ENCODE measurements at places on chromosomes 1 and 21.

DNA sequence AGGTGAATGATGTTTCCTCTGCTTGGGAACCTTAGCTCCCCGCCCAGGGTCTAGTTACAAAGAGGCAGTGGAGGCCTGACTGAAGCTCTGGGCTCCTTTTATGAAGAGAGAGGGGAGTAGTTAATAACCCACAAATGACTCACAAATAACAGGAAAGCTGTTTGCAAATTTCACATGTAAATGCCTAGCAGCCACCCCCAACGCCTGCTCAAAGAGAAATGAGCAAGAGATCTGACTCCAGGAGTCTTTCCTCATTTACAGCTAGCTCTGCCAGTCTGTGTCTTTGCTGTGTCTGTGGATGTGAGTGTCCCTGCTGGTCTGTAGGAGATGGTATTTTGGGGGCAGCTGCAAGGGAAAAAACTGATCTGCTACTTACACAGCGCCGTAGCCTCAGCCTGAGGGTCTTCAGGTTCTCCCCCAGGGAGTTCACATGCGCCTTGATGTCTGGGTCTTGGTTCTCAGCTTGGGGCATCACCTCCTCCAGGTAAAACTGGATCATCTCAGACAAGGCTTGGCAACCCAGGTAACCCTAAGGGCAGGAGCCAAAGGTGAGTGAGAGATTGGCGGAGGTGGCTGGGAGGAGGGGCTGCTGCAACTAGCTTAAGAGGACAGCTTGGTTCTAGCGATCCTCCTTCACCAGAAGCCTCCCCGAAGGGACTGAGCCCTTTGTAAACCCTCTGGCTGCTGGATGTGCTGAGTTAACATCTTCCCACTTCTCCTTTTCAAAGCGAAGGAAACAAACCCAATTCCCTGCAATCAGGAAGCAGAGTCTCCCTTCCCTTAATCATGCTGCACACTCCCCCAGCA, at the start of gene IL19:
TSS of gene IL19 (plus strand) at position 243 of the 807 bp plus-strand sequence. CDS start 65,890 bp downstream, outside the sequence.
- no peak for DNase-seq

DNA sequence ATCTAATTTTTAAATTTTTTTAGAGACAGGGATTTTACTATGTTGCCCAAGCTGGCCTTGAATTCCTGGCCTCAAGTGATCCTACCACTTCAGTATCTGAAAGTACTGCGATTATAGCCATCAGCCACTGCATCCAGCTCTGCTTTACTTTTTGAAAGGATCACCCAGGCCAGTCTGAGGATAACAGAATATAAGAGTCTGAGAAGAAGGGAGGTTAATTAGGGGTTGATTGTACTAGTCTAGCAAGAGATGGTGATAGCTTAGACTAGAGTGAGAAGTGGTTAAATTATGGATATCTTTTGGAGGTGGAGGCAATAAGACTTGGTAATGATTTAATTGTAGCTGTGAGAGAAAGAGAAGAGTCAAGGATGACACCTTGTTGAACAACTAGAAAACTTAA, 32.2 kb downstream of the PHACTR4 start:
- no peak for DNase-seq

DNA sequence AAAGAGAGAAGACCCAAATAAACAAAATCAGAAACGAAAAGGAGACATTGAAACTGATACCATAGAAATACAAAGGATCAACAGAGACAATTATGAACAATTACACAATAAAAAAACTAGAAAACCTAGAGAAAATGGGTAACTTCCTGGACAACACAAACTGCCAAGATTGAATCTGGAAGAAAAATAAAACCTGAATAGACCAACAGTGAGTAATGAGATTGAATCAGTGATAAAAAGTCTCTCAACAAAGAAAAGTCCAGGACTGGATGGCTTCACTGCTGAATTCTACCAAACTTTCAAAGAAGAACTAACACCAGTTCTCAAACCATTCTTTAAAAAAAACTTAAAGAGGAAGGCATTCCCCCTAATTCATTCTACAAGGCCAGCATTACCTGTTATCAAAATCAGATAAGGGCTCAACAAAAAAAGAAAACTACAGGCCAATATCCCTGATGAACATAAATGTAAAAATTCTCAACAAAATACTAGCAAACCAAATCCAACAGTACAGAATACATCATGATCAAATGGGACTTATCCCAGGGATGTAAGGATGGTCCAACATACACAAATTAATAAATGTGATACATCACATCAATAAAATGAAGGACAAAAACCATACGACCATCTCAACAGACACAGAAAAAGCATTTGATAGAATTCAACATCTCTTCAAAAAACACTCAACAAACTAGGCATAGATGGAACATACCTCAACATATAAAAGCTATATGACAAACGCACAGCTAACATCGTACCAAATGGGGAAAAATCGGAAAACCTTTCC, 119.9 kb downstream of the ACBD6 start:
- peak; percentile 45 for DNase-seq

- peak; percentile 72 for DNase-seq
Observed at GRCh38 chr1:203555076-203555475, 61.1 kb downstream of the OPTC start.

DNA sequence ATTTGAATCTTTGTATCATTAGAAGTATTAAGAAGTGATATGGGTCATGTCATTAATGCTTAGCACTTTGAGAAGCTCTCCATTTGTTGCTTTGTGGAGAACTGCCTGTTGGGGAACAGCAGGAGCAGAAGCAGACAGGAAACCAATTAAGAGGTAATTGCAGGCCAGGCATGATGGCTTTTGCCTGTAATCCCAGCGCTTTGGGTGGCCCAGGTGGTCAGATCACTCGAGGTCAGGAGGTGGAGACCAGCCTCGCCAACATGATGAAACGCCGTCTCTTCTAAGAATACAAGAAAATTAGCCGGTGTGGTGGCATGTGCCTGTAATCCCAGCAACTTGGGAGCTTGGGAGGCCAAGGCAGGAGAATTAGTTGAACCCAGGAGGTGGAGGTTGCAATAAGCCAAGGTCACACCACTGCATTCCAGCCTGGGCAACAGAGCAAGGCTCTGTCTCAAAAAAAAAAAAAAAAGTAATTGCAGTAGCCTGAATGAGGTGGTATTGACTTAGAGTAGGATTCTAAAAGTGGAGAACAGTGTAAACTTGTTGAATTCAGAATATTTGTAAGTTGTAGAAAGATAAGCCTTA, 57.8 kb upstream of the FASLG start:
- no peak for DNase-seq

GRCh38 chr1:229778794-229779193, 152.7 kb downstream of the URB2 start:
- DNase-seq, result no peak

DNA sequence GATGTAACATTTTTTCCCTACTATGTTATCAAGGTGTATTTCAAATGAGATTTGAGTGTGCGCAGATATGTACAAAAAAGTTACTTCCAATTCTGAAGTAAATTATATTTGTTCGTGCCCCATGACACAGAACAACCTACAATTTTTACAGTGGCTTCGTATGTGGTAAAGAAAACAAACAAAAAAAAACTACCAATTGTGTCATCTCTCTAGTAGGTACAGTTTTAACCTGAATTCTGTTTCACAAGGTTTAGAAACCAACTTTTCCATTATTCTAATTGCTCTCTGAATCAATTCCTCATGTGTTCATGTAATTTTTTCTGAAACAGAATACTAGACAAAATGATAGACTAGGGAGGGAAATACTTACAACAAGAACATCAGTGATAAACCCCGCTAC, 7.4 kb downstream of the SCAF4 start:
- DNase-seq, result no peak

DNA sequence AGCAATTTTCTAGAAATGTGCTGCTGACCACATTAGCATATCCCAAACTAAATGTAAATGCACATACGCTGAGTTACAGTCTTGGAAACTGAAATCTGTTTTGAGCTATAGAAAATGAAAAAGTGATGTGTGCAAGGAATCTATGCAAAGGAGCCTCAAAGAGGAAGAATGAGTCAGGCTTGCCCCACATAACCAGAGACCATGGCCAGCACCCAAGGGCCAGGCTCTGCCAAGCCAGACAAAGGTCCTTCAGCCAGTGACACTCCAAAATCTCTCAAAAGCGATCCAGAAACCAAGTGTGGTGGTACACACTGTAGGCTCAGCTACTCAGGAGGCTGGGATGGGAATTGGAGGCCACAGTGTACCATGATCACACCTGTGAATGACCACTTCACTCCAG, 195.2 kb downstream of the TOMM20 start:
- DNase-seq, result peak; percentile 80

DNA sequence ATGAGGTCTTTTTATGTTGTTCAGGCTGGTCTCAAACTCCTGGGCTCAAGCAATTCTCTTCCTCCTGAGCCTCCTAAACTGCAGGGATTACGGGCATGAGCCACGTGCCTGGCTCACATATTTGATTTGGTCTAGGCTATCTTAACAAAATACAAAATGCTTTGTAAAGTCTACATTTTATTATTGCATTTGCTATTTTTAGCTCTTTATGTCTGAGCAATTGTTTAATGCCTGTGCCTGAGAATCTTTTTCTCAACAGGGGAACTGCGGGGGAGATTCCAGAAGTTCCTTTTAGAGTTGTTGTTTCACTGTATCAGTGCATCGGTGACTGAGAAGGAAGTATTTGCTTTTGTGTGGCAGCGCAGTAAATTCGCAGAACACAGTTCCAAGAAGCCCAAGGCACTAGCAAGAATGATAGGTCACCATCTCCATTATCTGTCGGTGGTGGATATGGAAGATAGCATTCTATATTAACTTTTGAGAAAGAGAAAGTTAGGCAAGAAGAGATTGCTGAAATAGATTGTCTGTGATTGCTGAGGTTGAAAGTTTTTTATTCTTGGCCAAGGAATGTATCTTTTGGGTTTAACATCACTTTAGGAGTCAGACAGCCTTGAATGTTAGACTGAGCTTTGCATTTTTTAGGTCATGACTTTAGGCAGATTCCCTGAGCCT, 167.3 kb downstream of the PDE4B start:
- DNase-seq, result peak; percentile 77

GRCh38 chr21:45543371-45543709, 1.1 kb upstream of the SLC19A1 start:
- no peak for DNase-seq

DNA sequence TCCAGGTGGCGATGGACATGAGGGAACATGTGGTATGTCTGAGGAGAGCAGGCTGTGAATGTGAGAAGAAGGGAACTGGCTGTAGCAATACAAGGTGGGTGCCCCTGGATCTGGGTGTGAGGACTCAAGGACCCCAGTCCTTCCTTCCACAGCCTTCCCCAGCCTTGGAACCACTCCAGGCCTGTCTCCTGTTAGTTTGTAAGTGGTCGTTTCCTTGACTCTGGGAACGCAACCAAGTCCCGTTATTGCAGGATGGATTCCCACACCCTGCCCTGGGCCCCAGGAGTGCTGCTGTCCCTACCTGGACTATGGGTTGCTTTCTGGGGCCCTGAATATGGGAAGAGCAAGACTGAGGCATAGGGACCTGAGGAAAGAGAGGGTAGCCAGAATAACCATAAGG, 47.2 kb upstream of the VANGL1 start:
- no peak for DNase-seq

DNA sequence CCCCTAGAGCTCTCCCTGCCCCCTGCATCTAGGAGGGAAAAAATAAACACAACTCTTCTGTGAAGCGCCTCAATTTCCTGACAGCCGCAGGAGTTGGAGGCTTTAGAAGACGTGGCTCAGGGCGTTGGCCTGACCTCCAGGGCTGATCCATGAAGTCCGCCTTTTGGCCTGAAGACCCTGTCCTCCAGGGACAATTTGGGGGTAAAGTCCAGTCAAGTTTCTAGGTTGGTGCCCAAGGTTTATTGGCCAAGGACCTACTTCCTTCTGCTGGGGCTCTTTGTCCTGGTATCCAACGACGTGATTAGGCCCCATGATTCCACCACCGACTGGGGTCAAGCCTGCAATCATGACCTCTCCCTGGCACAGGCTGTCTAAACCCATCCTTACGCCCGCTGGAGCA, 54.9 kb downstream of the PTPRF start:
- DNase-seq, result no peak

- DNase-seq, result peak; percentile 85
Observed at GRCh38 chr1:54850737-54851136, 36.3 kb downstream of the DHCR24 start.

DNA sequence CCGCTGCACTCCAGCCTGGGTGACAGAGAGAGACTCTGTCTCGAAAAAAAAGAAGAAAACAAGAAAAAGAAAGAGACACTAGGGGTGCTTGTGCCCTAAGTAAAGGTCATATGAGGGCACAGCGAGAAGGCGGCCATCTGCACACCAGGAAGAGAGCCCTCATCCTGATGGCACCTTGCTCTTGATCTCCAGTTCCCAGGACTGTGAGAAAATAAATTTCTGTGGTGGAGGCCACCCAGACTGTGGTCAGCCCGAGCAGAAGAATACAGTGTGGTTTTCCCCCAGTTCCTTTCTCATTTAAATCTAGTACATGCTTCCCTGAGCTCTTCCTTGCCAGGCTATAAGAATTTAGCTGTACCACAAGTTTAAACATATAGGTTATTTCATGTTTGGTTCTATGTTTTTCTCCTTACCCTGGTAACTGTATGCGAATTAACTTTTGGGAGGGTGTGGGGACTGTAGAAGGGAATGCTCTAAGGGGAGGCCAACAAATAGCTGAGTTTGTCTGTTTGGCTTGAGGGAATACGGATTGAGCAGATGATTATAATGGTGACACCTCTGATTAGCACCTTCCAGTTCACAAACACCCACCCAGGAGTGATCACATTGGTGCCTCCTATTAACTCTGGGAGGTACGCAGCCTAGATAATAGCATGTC, 119.6 kb upstream of the ERRFI1 start:
- DNase-seq, result no peak

All from fibroblast of skin of back (primary cell).